ENCODE measurements at places on chromosomes 12 and 14. TPM values are rescaled to one million over a fixed set of nuclear protein-coding genes. Genes with fewer than 3 reads are reported as not detected.
A peak's percentile ranks its signal among the peaks of the same experiment; 100 is the strongest.

The DAO gene
- polyA plus RNA-seq: 0.58 TPM

- DNase-seq: no peak
These were observed 87.3 kb downstream of the PHLDA1 start for GRCh38 chr12:75944097-75944904.

- DNase-seq: no peak
These were observed 19.4 kb downstream of the AEBP2 start for GRCh38 chr12:19458733-19459132.

GRCh38 chr14:100621806-100622205 lies 34.6 kb upstream of the BEGAIN start:
- no peak for DNase-seq

GRCh38 chr12:46357438-46358324 lies 14.9 kb downstream of the SLC38A2 start:
- no peak for DNase-seq

DNA sequence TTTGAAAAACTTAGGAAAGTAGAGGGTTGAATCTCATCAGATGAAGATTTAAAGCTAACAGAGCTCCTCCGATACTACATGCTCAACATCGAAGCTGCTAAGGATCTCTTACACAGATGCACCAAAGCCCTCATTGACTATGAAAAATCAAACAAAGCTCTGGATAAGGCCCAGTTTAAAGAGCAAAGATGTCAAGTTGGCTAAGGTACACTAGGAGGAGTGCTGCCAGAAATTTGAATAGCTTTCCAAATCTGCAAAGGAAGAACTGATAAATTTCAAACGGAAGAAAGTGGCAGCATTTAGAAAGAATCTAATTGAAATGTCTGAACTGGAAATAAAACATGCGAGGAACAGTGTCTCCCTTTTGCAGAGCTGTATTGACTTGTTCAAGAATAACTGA lies 141.2 kb downstream of the SLC5A8 start:
- DNase-seq: no peak

GRCh38 chr14:76926521-76927251 lies 100.5 kb downstream of the LRRC74A start:
- no peak for DNase-seq

The FOXG1 gene
- polyA plus RNA-seq: 0.03 TPM

The CLEC4D gene
- polyA plus RNA-seq: 0.43 TPM

DNA sequence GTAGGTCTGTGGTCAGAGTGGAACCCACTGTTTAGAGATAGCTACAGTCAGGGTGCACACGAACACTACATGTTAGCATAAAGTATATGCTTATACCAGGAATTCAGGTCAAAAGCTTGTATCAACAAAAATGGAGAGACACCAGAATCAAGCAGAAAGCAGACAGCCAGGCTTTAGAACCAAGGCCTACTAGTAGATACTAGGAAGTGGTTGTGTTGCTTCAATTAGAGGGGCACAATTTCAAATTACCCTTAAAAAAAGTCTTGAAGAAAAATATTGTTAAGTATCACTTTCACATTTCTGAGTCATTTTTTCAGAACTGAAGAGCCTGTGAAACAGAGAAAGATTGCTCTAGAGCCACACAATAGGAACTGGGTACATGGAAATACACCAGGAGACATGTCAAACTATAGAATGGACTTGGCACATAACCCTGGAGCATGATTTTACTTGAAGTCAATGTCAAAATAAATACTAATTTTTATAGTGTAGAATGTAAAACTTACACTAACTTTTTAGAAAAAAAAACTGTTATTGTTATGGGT lies 41.6 kb downstream of the LRRC9 start:
- DNase-seq: no peak

The LGR5 gene
- 23.1 TPM for polyA plus RNA-seq

DNA sequence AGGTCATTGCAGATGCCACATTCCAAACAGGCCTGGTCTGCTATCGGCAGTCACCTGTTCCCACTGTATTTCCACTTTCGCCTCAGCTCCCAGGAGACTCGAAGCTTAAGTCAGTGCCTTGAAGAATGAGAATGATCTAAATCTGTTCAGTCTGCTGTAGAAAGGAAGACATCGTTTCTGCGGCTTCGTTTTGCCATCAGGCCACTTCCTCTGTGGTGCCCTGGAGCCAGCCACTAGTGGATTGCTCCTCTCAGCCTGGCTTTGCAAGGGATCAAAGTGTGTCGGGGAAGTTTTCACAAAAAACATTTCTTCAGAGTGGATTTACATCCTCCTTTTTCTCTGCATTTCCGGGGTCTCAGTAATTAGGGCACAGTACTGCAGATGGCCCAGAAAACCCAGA lies 66.7 kb downstream of the AACS start:
- DNase-seq: no peak

DNA sequence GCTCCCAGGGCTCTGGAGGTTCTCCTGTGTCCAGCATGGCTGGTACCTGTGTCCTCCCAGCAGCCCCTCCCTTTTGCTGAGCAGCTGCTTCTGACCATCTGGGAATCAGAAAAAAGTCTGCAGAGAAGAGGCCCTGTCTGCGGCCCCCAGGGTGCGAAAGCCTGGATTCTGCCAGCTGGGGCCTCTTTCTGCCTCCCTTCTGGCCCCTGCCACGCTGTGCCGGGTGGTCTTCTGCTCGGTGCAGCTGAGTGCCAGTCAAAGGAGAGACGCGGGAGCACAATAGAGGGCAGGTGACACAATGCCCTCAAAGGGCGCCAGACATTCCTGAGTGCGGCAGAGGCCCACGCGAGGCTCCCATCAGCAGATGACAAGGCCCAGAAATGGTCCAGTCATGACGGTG lies 12.6 kb downstream of the BTBD6 start:
- no peak for DNase-seq

- no peak for DNase-seq
These were observed 37.0 kb upstream of the STXBP6 start for GRCh38 chr14:25086821-25087396.

GRCh38 chr14:34262127-34262910 lies 199.7 kb downstream of the SPTSSA start:
- no peak for DNase-seq

The RAB15 gene
- 27.3 TPM for polyA plus RNA-seq

The OR6C4 gene
- not detected for polyA plus RNA-seq

GRCh38 chr12:96177013-96177412 lies 17.2 kb upstream of the ELK3 start:
- DNase-seq: no peak

DNA sequence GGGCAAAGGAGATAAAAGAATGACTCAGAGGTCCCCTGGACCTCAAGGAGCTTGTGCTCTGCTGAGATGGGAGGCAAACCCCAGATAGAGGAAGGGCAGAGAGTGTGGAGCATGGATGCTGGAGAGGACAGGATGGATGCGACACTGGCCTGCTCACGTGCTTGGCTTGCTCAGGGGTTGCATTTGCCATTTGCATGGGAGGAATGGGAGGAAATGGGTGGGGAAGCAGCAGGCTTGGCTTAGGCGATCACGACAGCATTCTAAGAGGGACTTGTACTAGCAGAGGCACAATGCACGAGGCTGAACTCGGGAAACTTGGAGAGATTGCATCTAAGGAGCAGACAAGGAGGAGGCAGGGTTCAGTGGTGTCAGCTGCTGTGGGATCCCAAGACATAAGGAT lies 19.8 kb downstream of the CD9 start:
- no peak for DNase-seq

DNA sequence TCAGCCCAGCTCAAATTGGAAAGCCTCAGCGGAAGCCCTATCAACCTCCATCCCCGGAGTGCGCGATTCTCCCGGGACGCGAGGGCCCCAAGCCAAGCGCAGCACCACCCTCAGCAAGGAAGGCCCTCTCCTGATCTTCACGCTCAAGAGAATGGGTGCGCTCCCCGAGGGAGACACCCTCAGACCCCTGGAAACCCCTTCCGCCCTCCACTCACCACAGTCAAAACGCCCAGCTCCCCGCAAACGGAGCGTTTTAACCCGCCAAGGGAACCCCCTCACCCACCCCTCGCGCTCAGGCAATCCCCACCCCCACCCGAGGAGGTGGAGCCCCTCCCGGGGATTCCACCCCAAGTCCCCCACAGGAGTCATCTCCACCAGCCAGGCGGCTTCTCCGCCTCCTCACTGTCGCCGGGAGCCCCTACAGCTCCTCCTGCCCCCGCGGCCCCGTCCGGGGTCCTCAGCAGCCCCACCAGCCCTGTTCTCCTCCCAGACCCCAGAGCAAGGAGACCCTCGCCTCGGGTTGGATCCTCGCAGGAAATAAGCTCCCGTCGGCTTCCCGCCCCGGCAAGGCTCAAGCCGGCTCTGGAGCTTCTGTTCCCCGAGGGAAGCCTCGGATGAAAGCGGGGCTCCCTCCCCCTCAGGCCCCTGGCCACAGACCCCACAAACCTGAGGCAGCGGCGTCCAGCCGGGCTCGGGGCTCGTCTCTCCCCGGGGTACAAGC lies 507 bp downstream of the BAZ2A start:
- DNase-seq: no peak

- DNase-seq: no peak
These were observed 83.9 kb downstream of the EP400 start for GRCh38 chr12:132033627-132034026.

DNA sequence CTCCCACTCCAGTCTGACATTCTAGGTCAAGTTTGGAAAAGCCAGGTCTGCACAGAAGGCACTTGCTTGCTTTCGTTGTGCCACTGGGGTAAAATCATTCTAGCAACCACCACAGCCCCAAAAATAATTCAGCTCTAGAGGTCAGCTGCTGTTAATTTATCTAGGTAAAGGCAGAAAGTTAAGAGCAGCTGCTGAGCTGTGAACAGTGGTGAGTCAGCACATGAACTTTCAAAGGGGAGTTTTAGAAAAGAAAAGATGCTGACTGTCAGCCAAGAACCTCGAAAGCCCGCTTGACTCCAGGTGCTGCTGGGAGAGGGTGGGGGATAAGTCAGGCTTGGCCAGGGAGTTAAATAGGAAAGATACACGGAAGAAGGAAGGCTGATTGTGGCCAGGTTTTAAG lies 12.7 kb downstream of the CCDC197 start:
- DNase-seq: no peak

DNA sequence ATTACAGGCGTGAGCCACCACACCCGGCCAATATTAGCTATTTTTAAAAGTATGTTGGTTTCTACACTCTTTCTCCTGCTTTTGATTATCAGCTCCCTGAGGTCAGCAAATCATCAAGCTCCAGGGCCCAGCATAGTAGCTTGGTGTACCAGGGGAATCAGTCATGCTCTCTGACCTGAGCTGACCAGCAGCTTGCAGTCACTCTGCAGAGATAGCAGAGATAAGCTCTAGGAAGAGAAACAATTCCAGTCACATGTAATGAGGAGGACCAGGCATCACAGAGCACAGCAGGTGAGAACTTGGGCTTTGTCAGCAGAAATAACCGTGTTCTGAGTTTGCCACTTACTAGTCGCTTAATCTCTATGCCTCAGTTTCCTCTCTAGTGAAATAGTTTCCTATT lies 8.5 kb downstream of the PLEKHD1 start:
- DNase-seq: no peak

DNA sequence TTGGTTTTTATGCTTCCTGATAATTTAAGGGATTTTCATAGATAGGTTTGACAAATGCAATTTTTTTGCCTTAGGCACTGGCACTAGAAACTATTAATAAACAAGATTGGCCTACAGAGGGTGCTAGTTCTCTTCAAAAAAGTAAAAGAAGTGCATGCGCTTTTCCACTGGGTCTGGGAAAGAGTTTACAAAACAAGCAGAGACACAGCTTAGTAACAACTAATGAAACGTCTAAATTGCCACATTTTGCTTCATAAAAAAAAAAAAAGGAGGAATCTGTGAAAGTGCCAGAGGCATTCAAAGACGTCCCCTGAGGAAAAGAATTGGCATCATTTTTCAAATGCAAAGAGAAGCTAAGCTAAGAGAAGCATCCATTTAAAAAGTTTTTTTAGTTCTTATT lies 58.3 kb upstream of the EEA1 start:
- DNase-seq: peak; percentile 80

DNA sequence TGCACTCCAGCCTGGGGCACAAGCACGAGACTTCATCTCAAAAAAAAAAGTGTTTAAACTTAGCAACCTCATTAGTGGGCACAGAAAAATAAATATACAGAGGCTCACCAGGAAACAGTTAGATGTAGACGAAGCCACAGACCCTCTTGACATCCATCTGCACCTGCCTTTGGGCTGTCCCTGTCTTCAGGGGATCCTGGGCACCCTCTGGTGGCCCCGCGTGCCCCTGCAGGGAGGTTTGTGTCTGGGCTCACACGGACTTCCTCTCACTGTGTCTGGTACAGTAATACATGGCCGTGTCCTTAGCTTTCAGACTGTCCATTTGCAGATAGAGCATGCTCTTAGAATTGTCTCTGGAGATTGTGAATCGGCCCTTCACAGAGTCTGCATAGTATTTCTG lies 916.5 kb downstream of the TMEM121 start:
- no peak for DNase-seq

Data from left kidney (tissue), 8 donors.